Activated CD8-positive, alpha-beta memory T cell treated with anti-CD3 and anti-CD28 coated beads for 1 hour (primary cell): ENCODE measurements at places on chromosomes 1 and 21.

GRCh38 chr21:46219591-46220239, 8.9 kb downstream of the LSS start:
- DNase-seq = no peak

DNA sequence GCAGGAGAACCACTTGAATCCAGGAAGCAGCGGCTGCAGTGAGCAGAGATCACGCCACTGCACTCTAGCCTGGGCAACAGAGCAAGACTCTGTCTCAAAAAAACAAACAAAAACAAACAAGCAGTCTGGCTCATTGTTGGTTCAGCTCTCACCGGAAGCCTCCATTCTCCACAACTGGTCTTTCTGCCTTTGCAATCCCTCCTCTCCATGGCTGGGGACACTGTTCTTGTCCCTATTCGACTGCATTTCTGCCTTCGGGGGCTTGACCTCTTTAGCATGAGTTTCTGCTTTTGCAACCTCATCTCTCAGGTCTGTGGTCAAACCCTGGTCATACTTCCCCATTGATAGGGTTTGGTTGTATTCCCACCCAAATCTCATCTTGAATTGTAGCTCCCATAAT, 216.3 kb upstream of the NR5A2 start:
- no peak for DNase-seq

DNA sequence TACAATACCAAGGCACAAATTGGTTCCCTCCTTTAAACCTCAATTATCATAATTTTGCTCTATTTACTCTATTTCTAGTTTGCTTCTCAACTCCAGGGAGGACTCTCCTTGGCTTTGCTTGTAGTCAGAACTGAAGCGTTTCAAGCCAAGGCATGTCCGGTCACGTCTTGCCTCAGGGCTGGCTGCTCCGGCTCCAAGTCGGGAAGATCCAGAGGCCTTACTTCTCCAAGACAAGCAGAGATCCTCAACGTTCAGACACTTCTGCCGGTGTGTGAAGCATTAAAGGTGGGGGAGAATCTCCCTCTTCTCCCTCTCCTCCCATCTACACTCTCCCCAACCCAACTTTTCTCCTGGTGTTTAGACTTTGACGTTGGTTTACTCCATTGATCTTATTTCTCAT, 7.2 kb upstream of the HHAT start:
- no peak for DNase-seq

- DNase-seq = no peak
Observed at GRCh38 chr1:244028701-244029100, 22.4 kb upstream of the ZBTB18 start.

DNA sequence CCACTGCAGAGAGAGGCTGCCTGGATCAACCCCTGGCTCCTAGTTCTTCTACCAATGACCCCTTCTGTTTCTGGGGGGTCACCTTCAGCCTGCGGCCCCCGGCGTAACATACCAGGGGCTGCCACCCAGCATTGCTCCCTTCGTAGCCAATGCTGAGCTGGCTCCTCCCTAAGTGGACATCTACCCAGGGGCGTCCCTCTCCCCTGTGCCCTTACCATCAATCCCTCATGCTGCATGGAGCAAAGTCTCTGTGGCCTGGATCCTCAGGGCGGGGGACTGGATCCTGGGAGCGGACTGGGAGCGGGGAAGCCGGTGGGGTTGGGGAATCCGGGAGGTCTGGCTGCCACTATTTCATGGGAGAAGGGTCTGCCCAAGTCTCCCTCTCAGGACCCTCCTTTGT, 28.6 kb downstream of the TRIM67 start:
- DNase-seq = no peak

GRCh38 chr1:33836911-33837310, 27.0 kb upstream of the HMGB4 start:
- DNase-seq = no peak

- DNase-seq = peak; percentile 17
Observed at GRCh38 chr21:17925000-17925610, 105.9 kb upstream of the C21orf91 start.

GRCh38 chr1:60428127-60428526, 354.6 kb upstream of the C1orf87 start:
- no peak for DNase-seq

DNA sequence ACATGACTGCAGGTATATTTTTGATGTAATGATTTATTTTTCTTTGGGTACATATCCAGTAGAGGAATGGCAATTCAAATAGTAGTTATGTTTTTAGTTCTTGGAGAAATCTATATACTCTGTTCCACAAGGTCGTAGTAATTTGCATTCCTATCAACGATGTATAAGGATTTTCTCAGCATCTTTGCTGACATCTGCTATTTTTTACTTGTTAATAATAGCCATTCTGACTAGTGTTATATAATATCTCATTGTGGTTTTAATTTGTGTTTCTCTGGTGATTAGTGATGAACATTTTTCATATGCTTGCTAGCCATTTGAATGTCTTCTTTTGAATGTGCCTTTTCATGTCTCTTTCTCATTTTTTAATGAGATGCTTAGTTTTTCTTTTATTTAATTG, 292.1 kb upstream of the RGS18 start:
- DNase-seq = no peak

DNA sequence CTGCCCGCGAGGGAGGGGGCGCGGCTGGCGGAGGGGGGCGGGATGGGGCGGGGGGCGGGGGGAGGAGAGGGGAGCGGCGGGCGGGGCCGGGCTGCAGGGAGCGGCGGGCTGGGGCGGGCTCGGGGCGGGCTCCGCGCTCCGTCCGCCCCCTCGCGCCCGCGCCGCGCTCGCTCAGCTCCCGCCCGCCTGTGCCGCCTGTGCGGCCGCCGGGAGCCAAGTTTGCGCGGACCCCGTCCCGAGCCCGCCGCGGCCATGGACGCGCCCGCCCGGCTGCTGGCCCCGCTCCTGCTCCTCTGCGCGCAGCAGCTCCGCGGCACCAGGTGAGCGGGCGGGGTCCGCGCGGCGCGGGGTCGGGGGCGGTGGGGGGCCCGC, at the start of gene GABRD:
GABRD (plus strand) TSS at position 174 of the 372 bp plus-strand sequence; CDS start at position 253, 79 bp downstream.
- no peak for DNase-seq

- no peak for DNase-seq
Observed at GRCh38 chr1:4460052-4460451, 194.4 kb upstream of the AJAP1 start.

DNA sequence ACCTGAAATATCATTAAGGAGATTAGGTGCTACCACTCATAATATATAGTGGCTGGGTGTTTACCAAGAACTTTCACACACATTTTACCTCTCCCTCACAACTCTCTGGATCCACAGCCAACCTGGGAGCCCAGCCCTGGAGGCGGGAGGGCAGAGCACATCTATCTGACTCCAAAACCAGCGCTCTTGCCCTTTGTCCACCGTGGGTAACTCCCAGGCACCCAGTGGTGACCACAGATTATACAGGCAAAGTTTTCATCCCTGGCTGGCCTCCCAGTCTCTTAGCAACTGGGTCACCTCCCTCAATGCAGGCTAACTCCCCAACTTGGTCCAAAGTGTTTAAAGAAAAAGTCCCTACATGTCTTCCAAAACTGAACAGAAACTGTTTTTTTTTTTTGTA, 2.4 kb downstream of the PAQR7 start:
- DNase-seq = no peak

DNA sequence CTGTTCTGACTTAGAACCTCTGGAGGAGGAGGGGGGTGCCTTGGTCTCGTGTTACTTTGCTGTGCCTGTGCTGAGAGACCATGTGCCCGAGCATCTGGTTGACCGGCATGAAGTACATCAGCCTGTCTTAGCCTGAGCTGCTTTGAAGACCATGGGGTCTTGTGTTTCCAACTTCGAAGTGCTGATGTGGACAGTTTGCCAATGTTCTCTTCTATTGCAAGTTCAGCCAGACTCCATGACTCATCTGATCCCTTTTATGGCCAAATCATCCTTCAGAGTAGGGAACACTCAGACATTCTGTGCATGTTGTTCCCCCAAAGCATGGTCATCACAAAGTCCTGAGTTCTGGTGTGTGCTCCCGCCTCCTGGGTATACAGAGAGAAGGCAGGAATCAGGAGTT, 6.0 kb upstream of the PLA2G2C start:
- DNase-seq = no peak

GRCh38 chr1:160419150-160419837, 18.9 kb downstream of the VANGL2 start:
- DNase-seq = no peak

GRCh38 chr1:217482356-217483102, 148.4 kb downstream of the GPATCH2 start:
- DNase-seq = no peak

DNA sequence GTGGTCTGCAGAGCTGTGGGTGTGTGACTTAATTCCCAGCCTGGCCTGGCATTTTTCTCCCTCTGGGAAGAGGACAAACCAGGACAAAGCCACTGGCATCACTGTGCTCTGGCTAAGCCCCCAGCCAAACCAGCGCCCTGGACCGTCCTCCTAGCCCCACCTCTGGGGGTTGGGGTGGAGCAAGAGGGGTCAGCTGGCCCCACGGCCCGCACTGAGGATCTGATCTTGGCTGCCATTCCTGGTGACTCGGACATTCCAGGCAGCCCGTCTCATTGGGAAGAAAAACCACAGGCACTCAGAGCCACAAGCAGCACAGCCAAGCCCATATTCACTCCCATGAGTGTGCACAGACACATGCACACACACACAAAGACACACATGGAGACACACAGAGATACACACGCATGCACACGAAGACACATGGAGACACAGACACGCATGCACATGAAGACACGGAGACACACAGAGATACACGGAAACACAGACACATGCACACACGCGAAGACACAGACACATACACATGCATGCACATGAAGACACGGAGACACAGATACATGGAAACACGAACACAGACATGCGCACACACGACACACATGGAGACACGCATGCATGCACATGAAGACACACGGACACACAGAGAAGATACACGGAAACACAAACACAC, 2.3 kb upstream of the MXRA8 start:
- DNase-seq = no peak

- DNase-seq = peak; percentile 22
Observed at GRCh38 chr21:46295996-46296752, 10.0 kb downstream of the YBEY start.

GRCh38 chr1:50787266-50787665, 172.8 kb downstream of the FAF1 start:
- no peak for DNase-seq

DNA sequence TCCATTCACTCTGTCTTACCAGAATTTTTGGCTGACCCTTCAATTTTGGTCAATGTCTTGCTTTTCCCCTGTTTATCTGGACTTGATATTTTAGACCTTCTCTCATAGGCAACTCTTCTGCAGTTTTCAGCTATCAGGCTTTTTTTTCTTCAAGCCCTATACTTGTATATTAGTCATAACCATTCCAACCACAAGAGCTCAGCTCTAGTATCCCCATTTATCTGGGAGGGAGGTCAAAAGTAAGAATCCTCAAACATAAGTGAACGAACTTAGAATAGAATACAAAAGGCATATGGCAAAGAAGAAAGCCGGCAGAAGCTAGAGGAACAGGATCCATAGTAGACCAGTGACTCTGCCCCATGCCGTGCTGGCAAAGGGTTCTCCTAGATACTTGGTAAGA, 45.9 kb upstream of the TNFSF4 start:
- DNase-seq = no peak

GRCh38 chr21:14870853-14871149, 194.0 kb downstream of the NRIP1 start:
- DNase-seq = no peak

GRCh38 chr1:244104309-244105060, 53.4 kb downstream of the ZBTB18 start:
- DNase-seq = no peak
